Stimulated activated CD8-positive, alpha-beta memory T cell treated with anti-CD3 and anti-CD28 coated beads, Interleukin-7, amount 100 ng/mL, for 1 hour (primary cell): ENCODE measurements at places on chromosomes 2 and 18.

- DNase-seq = no peak
Measured at GRCh38 chr2:178819992-178820391, 12.8 kb upstream of the TTN start.

DNA sequence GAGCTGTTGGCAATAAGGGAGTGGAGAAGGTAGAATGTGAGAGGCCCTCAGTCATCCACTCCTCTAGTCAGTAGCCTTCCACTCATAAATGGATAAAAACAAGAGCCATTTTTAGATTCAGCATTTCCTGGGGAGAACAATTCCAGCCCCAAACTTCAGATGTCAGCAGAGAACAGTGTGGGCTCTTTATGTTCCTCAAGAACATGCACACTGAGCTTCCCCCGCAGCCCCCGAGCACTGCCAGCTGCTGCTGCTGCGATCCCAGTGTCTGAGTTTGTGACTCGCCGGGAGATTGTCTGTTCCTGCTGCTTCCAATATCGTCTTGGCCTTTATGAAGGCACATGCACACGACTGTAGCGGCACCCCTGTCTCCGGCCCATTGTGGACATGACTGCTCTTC is 143.7 kb upstream of the CTNNA2 start:
- DNase-seq = no peak

DNA sequence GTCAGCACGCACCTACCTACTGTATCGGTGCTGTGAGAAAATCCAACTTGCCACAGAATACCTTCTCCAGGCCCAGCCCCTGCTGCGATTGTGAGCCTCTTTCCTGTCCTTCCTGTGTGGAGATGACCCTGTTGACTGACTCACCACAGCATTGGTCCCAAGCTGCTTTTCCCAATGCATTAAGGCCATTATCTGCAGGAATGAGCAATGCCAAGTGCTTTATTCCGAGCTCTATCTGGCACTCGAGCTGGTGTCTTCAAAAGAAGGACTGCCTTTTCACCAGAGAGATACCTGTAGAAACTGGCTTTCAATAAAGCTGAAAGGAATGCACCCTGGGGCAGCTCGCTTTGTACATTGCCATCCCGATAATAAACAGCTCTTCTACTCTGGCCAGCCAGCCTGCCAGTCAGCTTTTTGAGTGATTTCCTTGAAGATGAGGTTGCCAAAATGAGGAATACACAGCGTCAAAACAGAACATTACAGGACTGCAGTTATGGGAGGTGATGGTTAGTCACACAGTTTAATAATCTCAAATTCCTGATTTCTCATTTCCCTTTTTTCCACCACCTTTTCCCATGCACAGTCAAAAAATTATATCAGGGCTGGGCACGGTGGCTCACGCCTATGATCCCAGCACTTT is 8.3 kb upstream of the RNF103 start:
- DNase-seq = no peak

DNA sequence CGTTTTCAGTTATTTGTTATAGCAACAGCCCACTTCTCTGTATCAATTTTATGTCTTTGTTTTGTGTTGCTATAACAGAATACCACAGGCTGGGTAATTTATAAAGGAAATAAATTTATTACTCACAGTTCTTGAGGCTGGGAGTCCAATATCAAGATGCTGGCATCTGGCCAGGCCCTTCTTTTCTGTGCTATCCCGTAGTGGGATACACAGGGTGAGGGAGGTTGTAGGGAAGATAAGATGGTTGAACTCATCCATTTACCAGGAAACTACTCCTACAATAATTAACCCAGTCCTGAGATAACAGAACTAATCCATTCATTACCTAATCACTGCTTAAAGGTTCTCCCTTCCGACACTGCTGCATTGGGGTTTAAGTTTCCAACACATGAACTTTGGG is 220.7 kb downstream of the TPGS2 start:
- DNase-seq = no peak

- DNase-seq = no peak
Measured at GRCh38 chr2:107932488-107932887, 53.8 kb upstream of the SLC5A7 start.

GRCh38 chr2:136751406-136751805 is 13.9 kb upstream of the THSD7B start:
- no peak for DNase-seq

DNA sequence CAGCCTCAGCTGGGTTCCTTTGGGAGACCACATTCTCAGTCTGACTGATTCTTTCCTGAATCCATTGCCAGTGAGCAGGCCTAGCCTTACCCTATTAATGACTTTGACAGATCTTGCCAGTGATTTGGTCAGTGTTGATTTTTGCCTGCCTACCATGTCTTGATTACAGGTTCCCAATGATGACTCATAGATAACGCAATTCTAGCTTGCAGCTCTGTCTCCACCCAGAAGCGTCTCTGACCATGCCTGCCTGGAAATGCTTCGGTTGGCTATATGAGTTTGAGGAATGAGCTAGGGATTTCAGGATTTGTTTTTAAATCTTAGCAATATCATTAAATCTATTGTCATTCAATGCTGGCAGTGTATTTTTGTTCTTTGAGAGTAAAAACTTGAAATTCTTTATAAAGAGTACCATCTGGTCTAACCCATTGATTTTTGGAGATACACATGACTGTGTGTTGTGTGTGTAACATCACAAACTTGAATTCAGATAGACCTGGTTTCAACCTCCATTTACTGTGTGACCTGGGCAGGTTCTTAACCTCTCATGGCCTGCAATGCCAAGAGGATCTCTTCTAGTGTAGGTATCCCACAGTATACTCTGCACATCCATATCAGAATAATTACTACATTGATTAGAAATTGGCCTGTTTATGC is 57.0 kb downstream of the CCDC150 start:
- DNase-seq = no peak

- no peak for DNase-seq
Measured at GRCh38 chr2:119104414-119104813, 54.1 kb downstream of the C1QL2 start.

DNA sequence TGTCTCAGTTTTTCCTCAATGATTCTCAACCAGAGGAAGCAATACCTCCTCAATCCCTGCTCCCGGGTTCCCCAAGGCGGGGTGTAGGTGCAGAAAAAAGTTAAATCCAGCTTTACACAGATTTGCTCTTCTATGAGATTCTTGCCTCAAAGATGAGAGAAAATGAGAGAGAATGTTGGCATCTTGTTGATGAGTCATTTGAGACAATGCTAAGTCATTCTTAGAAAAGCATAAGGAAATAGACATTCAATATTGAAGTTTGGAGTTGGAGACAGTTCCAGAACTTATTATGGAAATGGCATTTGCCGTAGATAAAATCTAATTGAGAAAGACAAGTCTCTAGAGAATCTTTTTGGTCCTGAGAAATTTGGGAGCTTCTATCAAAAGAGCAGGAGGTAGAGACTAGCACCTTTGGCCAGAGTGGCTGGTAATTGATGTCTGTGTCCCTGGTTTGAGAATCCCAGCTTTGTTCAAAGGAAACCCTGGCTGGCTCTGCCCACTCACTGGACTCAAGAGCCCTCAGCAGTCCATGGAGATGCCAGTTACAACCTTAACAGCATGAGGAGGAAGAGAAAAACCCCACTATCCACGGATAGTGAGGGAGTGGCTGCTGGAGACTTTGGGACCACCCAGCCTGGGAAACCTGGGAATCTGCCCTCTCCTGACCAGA is 181.2 kb downstream of the FAM124B start:
- DNase-seq = no peak

DNA sequence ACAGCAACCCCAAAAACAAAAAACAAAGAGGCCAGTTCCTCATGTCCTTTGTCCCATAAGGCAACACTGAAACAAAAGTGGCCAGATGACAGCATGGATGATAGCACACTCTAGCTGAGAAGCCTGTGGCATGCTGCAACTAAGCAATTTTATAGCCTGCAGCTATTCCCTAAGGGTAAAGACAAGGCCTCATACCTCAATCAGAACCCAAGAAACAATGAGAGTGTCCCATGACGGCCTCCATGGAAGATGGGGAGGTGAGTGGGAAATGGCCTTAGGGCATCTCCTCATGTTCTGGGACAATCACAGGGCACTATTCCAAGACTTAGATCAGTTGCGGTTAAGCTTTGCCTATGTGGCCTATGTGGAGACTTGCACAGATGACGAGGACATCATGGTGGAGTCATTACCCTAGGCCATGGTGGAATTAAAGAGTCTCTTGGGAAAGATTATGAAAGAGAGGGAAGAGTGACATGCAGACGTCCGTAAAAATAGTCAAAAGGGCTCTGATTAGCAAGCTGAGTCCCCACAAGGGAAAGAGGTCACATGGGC is 103.1 kb downstream of the INO80D start:
- DNase-seq = no peak

DNA sequence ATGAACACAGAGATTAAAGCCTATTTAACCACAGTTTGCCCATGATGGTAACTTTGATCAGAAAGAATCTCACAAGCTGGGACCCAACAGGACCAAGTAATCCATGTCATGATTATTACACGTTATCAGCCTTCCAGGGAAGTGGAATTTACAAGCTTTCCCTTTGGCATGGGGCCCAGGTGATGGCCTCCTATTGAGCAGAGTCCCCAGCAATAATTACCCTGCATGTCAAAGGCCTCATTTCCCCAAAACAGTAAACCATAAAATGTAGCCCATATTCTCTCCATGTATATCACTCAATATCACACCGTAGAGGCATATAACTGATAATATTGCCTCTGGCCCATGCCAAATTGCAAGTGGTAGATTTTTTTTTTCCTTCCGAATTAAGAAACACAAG is 38.9 kb downstream of the PRKRA start:
- DNase-seq = no peak

DNA sequence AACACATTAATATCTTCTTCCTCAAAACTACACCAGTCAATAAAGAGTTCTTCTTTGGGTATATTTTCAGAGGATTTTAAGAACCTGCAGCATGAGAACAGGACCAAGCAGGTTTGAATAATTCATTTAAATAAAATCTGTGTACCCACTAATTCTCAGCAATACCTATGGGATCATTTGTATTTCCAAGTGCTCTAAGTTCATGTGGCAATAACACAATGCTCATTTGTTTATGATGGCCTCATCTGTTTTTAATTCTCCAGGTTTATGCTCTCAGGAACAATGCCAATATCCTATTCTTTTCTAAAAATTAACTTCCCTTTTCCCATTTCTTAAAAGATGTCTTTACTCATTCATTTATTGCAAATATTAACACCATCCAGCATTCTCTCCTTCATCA is 264.7 kb downstream of the METTL4 start:
- no peak for DNase-seq

- no peak for DNase-seq
Measured at GRCh38 chr2:155273323-155273722, 574.8 kb downstream of the KCNJ3 start.

DNA sequence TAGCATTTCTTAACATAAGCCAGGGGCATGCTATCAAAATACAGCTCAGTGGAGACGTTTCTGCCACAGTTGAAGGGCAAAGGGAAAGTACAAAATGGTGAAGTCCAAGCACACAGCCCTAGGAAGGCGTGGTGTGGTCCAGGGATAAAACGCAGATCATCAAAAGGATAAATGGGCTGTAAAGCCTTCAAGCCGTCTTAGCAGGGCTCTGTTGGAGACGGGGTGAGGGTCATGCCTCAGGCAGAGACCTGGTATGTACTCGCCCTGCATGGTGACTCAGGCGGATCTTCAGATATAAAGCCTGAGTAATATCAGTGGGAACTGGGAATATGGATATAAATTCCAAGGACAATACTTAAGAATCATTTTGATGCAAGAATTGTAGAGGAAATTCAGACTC is 61.2 kb downstream of the NGEF start:
- no peak for DNase-seq

GRCh38 chr2:85342156-85342555 is 12.2 kb downstream of the RETSAT start:
- DNase-seq = no peak

DNA sequence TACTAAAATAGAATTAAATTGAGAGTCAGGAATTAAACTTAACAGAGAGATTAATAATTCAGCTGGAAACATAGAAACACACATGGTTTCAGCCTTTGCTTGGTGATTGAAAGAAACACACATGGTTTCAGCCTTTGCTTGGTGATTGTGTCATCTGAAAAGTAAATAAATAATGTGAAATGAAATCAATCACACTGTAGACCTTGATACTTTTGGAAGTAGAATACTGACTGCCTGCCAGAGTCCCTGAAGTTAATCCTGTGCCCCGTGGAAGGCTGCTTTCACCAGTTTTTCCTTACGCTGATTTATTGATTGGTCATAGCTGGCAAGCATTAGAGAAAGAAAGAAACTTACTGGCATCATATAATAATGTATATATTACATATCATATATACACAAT is 1252.7 kb upstream of the FAM98A start:
- no peak for DNase-seq

- no peak for DNase-seq
Measured at GRCh38 chr18:61274416-61274960, 58.7 kb upstream of the CDH20 start.

GRCh38 chr2:190468814-190469569 is 60.8 kb downstream of the MFSD6 start:
- DNase-seq = no peak

GRCh38 chr18:55096263-55096951 is 137.1 kb upstream of the CCDC68 start:
- DNase-seq = no peak

DNA sequence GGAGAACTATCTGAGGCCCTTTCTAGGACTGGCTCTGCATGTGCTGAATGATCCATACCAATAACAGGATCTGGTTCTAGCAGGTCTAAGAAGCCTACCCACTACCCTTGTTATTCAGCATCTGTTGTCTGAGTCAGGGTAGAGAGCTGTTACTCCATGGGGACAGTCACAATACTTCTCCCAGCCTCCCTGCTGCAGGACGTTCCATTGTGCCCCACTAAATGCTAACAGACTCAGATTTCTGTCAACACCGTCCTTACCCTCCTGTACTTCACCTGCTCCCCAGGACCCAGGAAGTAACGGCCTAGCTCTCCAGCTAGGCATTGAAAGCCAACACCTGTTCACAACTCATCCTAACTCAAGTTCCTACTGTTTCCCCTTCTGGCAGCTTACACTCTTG is 719.7 kb upstream of the ID2 start:
- no peak for DNase-seq

- no peak for DNase-seq
Measured at GRCh38 chr2:99153921-99154604, 679 bp downstream of the TSGA10 start.

GRCh38 chr18:74506448-74507084 is 10.4 kb downstream of the CNDP2 start:
- DNase-seq = no peak

- DNase-seq = no peak
Measured at GRCh38 chr2:179248024-179248348, 16.6 kb downstream of the SESTD1 start.

DNA sequence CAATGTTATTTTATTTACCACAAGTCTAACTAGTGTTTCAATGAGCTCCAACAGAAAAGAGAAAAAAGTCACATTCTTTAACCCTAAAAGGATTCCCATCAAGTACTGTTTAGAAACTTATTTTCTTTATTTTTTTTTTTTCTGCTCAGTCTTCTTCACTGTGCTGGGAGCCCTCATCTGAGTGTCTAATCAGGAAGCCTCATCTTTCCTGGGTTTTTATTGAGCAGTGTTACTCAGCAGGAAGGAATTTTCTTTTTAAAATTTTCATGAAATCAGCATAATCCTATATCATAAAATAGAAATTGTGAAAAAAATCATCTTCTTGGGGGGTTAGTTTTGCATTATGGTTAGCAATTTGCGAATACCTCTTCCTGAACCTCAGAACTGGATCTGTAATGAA is 453.8 kb downstream of the CDH2 start:
- no peak for DNase-seq

GRCh38 chr2:98468621-98469236 is 24.1 kb downstream of the INPP4A start:
- DNase-seq = no peak
